Urinary bladder (tissue), 4 donors: ENCODE measurements at places on chromosomes 2 and 18.

GRCh38 chr18:2610549-2610948, 39.2 kb downstream of the NDC80 start:
- no peak for DNase-seq

DNA sequence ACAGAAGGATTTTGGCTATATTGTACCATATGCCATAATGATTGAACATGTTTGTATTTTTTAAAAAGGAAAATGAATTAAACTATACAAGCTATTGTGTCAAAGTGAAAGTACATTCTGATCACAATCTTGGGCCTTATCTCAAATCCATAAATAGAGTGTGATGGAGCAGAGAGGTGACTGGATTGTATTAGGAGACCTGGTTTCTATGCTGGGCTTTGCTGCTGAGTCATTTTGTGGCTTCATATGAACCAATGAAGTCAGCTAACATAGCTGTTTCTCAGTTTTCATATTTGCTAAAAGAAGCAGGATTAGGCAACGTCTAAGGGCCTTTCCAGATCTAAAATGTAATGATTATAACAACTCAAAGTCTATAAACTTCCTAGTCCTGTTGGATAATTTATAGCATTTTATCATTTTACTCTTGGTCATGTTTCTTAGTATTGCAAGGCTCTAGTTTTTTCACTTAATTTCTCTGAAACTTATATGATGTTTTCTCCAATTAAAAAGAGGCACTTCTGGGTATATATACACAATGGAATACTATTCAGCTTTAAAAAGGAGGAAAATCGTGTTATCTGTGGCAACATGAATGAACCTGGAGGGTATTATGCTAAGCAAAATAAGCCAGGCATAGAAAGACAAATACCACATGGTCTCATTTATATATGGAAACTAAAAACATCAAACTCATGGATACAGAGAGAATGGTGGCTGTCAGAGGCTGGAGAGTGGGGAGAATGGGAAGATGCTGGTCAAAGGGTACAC, 112.3 kb downstream of the MEP1B start:
- no peak for DNase-seq

- no peak for DNase-seq
Observed at GRCh38 chr18:13576598-13576997, 149.8 kb downstream of the FAM210A start.

GRCh38 chr2:144894612-144895599, 375.0 kb upstream of the ZEB2 start:
- DNase-seq = no peak

DNA sequence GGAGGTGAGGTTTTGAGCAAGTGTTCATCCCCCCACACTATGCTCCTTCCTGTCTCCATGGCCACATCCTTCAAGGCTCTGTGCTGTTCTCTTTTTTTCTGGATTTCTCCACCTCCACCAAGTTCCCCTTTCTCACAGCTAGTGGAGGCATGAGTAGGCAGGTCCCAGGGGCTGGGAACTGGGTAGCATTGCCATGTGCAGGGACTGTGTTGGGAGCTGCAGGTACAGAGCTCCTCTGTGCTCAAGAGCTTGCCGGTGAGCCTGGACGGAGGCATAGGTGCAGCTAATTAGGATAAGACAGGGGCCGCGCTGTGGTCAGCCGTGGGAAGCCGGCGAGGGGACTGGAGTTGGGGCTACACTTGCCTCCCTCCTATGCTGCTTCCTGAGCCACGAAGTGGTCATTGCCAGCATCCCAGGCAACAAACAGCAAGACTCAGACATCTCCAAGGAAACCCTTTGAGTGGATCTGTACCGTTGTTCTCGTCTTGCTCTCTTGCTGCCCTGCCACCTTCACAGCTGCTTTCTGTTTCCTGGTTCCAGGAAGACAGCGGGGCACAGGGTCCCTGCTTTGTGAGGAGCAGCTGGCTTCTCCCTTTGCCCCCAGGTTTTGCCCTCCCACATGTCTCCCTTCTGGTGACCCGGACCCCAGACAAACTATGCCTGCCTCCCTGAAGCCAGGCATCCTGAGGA, 36.9 kb downstream of the ATOH8 start:
- no peak for DNase-seq

GRCh38 chr2:31434911-31435310, 20.4 kb upstream of the XDH start:
- no peak for DNase-seq

DNA sequence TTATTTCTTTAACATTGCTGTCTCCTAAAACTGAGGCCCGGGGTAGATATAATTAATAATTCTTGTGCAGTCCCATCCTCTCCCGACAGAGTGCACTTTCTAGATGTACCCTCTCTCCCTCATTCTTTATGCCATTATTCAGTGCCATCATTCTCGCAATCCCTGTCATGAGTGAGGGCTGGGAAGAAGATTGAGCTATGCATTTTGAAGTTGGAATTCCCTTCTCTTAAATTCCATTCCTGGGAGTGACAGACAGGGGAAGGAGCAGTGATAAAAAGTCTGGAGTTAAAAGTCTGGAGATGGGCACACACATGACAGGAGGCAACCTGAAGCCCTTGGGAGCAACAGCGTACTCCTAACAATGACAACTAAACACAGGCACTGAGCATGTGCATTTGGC, 2.6 kb upstream of the KCNE4 start:
- no peak for DNase-seq

- no peak for DNase-seq
Observed at GRCh38 chr2:235707411-235708096, 213.7 kb downstream of the AGAP1 start.

DNA sequence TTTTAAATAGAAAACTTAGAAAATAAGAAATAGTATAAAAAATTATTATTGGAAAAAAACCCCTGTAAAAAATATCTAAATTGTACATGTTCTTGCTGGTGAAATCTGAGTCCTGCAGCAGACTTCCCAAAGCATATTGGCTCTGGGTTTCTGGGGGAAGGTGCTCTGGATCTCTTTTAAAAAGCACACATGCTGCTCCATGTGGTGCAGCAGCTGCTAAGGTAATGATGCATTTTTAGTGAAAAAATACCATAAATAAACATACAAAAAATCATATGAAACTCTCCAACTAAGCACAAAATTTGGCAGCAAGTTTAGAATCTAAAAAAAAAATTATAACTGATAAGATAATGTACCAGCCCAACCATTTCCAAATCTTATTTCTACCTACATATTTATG, 216.5 kb downstream of the GPD2 start:
- no peak for DNase-seq

DNA sequence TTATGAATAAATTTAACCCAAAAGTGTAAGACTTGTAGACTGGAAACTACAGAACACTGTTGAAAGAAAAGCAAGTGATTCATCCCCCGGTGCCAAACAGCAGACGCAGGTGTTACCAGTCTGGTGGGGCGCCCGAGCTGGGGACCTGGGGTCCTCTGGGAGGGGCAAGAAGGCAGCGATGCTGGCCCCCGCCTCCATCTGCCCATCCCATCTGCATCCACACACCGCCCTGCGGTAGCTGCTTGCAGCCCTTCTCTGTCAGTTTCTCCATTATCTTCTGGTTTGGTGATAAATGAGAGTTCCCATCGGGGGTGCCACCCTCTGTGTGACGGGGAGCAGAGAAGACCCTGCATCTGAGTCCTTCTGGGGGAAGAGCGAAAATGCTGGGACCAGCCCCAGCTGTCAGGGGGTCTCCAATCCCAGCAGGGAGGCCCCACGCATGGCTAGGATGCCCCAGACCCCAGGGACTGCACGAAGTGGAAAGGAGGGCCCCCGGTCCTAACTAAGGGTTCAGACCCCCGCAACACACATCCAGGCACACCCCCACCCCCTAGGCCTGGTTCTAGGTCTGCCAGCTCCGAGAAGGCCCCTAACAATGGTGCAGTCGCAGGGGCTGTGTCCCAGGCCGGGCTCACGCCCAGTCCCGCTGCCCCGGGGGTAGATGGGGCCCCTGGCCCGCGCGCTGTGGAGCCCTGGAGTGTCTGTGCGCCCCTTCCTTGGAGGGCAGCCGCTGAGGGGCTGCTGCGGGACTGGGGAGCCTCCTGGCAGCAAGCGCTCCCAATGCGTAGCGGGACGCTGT, 686 bp upstream of the RGPD8 start:
- no peak for DNase-seq

- DNase-seq = no peak
Observed at GRCh38 chr2:68223419-68223818, 28.9 kb downstream of the PPP3R1 start.

DNA sequence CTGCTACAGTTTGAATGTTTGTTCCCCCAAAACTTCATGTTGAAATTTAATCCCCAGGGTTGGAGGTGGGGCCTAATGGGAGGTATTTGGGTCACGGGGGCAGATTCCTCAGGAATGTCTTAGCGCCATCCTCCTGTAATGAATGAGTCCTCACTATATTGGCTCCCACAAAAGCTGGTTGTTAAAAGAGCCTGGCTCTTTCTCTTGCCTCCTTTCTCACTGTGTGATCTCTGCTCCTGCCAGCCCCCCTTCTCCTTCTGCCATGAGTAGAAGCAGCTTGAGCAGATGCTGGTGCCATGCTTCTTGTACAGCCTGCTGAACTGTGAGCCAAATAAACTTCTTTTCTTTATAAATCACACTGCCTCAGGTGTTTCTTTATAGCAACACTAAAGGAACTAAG, 721.0 kb upstream of the PKDCC start:
- DNase-seq = no peak

GRCh38 chr2:134792186-134792585, 46.2 kb upstream of the ACMSD start:
- DNase-seq = no peak

DNA sequence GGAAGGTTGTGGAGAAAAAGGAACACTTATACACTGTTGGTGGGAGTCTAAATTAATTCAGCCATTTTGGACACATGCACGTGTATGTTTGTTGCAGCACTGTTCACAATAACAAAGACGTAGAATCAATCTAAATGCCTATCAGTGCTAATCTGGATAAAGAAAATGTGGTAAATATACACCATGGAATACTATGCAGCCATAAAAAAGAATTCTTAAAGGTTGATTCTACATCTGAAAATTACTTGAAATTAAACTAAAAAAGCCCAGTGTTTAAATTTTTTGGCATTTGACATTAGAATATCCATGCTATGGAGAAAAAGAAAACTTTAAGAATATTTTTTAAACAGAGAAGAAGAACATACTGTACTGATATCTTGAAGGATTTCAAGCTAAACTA, 84.0 kb downstream of the BMPR2 start:
- DNase-seq = no peak

- no peak for DNase-seq
Observed at GRCh38 chr2:98090951-98091350, 4.0 kb downstream of the VWA3B start.

DNA sequence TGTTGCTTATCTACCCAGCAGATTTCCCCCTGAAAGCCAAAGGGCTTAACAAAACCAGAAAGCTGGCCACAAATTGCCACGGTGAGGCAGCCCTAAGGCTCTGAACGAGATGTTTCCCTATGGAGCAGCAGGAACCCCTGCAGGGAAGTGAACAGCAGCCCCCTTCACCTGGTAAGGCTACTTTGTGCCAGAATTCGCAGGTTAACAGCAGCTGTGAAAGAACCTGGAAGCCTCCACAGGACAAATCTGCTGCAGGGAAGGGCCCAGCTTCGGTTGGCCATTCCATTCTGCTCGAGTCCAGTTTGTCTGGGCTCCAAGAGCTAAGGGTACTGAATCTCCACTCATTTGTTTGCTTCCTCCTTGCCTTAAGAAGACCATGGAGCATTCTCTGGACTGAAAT, 175.3 kb downstream of the PDE11A start:
- no peak for DNase-seq

- no peak for DNase-seq
Observed at GRCh38 chr2:179478771-179479170, 214.1 kb upstream of the SESTD1 start.

- DNase-seq = no peak
Observed at GRCh38 chr2:238155051-238155760, 3.6 kb upstream of the ERFE start.

DNA sequence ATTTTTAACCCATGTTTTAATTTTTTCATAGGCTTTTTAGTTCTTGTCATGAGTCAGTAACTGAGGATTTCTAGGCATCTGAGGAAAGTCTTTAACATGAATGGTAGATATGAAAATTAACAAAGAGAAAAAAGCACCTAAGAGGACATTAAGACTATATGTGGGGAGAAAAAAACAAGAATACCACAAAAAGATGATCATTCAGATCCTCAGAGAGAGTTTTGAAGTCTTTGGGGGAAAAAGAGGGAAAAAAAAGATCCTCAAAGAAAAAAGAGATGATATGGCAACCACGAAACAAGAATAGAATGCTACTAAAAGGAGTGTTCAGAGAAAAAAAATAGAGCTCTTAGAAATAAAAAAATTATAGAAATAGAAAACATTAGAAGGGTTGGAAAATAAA, 8.1 kb downstream of the DRC1 start:
- DNase-seq = no peak

- no peak for DNase-seq
Observed at GRCh38 chr2:172285010-172285621, 142.3 kb upstream of the ITGA6 start.

DNA sequence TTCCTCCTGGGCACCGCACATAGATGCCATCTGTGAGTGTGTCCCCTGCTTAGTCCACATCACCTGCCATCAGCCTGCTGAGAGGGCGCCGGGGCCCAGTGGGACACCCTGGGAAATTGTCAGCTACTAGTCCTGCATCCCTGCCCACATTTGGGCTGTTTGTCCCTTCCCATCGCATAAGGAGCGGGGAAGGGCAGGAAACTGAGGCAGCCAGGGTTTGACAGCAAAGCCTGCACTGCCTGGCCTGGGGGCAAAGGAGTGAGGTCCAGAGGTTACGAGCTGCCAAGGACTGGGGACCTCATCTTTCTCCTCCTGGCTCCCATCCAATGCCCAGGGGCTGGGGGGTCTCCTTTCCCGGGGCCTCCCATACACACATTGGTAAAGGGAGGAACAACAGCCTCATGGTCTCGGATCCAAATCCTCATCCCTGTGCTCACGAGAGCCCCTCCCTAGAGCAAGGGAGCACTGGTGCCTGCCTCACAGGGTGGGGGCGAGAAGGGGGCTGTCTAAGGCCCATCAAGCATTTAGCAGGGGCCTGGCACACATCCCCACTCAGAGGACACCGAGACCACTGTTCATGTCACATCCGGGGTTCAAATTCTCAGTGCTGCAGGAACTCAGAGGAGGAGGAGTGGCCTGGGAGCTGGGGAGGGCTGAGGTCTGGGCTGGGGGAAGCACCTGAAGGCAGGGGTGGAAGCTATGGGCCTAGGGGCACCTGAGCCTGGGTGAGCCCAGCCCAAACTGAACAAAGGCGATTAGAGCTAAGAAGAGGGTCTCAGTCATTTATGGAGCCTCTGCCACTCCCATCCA, 113.8 kb downstream of the SMAD7 start:
- no peak for DNase-seq

DNA sequence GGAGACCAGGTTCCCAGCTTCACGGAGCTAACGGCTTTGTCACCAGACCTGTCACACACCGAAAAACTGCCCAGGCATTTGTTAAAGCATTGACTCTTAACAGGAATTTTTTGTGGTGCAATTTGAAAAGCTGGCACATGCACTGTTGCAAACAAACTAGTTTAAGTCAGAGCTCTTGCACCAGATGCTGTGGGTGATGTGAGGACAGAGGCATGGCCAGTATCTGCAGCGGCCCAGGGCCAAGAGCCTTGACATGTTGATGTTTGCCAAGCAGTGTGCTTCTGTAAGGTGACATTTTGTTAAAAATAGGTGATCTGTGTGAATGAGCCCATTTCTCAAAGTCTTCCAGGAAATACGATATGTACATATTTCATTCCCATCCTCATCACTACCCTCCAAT, 142.5 kb downstream of the MTCL1 start:
- no peak for DNase-seq

- no peak for DNase-seq
Observed at GRCh38 chr2:3659447-3660432, 1.7 kb downstream of the ALLC start.

GRCh38 chr2:71299507-71299906, 32.1 kb upstream of the ZNF638 start:
- no peak for DNase-seq
